Cardiac muscle cell (in vitro differentiated cells and primary cell): ENCODE measurements at places on chromosomes 12 and 14.

GRCh38 chr14:99427632-99428300, 52.9 kb downstream of the SETD3 start:
- no peak for DNase-seq

GRCh38 chr12:125245581-125246557, 180.6 kb downstream of the AACS start:
- DNase-seq: no peak

DNA sequence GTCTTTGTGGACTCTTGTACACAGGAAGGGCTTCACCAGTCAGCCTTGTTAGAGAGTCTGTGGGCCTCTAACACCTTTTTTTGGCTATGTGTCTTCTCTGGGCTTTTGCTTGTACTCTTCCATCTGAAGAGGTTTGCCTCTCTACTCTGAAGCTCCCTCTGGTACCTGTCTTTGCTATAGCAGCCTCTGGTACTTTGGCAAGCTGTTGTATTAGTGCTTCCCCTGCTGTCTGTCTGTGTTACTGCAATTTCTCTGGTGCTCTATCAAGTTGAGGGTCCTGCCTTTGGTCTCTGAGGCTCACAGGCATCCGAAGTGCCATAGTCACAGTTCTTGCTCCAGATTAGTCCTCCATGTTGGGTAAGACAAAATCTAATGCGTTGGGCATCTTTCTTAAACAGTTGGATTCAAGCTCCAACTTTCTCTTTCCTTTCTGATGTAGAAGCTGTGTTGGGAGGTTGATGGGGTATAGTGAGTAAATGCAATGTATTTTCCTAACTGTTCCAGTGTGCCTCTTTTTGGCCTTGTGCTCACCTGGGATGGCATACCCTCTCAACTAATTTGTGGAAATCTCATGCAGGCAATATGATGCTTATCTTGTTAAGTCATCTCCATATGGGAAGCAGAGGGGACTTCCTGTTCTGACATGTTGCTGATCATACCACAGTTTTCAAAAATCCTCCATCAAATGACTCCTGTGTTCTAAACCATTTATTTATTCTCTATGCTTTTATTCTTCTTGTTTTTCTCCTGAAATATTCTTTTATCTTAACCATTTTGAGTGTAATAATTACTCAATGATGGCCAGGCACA, 88.8 kb downstream of the ATF7IP start:
- peak; percentile 70 for DNase-seq

DNA sequence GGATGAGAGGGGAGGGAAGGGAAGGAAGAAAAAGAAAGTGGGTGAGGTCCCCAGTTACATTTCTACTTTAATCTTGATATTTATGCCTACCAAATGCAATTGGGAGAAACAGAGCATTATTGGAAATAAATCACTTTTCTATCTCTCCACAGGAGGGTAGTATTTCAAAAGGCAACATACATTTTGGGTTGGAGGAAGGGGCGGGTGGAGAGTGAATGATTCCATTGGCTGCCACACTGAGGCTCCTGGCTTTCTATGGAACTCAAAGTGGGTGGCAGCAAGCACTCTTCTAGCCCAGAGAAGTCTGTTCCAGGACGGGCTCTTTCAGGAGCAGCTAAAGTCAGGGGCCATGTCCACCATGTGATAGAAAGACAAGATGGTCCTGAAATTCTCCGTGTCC, 441.3 kb downstream of the DAD1 start:
- no peak for DNase-seq

- DNase-seq: peak; percentile 34
These were observed 47.3 kb upstream of the TMED10 start for GRCh38 chr14:75223664-75224154.

- no peak for DNase-seq
These were observed at the start of gene TMEM30B for GRCh38 chr14:61281186-61281947. Gene TMEM30B, minus strand, starts transcription at chr14:61281338. Its CDS starts 191 bp downstream, at chr14:61281147.

- DNase-seq: no peak
These were observed 3.5 kb upstream of the PTPN6 start for GRCh38 chr12:6947615-6948014.

GRCh38 chr12:75097003-75097402, 112.6 kb downstream of the KCNC2 start:
- no peak for DNase-seq

GRCh38 chr14:35202195-35202594, 79.8 kb downstream of the PRORP start:
- no peak for DNase-seq

DNA sequence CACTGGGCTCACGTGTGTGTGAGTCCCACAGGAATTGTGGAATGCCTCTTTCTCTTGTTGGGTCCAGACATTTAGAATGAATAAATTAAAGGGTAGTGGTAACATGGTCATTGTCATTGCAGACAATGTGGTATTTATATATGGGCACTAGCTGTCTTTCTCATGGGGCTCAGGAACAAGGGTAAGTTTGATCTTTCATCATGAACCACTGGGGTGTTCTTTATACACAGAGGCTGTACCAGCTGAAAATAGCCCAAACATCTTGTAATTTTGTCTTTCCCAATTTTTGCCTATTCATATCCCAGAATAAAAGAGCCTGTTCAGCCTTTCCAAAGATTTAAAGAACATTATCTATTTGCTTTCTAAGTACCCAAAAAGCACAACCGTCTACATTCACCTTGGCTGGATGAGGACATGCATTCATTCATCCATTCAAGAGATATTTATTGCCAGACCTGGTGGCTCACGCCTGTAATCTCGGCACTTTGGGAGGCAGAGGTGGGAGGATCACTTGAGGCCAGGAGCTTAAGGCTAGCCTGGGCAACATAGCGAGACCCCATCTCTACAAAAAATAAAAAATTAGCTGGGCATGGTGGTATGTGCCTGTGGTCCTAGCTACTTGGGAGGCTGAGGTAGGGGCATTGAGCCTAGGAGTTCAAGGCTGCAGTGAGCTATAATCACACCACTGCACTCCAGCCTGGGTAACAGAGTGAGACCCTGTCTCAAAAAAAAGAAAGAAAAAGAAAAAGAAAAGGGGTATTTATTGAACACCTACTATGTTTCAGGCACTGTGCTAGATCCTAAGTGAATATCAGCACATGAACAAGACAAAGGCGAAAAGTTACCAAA, 4.4 kb upstream of the FOS start:
- DNase-seq: no peak

DNA sequence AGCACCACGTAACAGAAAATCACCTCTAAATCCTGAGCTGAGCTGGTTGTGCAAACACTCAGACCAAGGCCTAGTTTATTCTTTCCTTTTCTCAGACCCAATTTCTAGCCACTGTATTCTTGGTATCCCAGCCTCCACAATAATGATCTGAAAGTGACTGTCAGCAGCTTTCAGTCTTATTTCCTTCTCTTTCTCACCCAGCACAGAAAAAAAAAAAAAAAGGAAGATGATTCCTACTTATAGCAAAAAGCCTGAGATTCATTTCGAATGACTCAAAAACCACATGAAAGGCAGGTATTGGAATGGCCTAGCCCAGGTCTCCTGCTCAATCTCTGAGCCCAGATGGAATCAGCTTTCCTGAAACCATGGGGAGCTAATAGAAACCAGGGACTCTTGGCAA, 298.6 kb upstream of the PPFIA2 start:
- DNase-seq: no peak

DNA sequence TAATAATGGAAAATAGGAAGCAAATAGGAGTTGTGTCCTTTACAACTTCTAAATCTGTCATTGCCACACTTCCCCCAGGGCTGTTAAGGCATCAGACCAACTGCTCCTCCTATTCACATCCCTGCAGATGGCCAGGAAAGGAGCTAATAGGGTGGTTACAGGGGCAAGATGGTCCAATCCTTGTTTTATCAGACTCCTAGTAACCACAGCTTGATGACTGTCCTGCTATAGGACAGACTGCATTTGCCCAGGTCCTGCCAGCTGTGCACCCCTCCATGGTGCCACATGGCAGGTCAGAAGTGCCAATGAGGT, 10.9 kb upstream of the KRT2 start:
- no peak for DNase-seq

GRCh38 chr14:74612350-74613021, 449 bp upstream of the LTBP2 start:
- DNase-seq: peak; percentile 90

DNA sequence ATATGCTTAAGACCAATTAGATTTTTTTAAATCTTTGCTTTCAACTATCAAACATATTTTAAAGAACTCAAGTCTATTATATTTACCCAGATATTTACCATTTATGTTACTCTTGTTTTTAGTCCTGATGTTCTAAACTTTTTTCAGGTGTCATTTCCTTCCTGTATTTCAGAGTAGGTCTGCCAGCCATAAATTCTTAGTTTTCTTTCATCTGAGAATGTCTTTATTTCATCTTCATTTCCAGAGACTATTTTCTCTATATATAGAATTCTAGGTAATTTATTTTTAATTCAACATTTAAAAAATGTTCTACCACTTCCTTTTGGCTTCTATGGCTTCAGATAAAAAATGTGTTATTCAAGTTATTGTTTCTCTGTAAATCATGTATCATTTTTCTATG, 218.2 kb upstream of the AMIGO2 start:
- no peak for DNase-seq

DNA sequence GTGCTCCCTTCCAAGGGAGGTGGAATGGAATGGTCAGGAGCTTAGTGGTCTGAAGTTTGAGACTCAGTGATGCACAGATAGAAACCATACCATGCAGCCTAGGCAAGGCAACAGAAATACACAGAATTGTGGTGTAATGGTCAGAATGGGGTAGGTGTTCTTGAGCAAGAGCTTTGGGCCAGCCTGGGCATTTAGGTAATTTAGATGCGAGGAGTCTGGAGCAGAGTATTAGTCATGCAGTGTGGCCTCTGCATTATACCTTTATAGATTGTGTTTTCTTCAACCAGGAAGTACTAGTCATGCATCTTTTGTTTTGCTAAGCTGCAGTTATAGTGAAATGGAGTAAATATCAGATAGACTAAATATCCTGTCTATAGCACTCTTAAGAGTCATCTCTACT, 118.3 kb downstream of the DAAM1 start:
- peak; percentile 49 for DNase-seq

- DNase-seq: no peak
These were observed 13.9 kb upstream of the EGLN3 start for GRCh38 chr14:33964599-33965317.

GRCh38 chr14:22518073-22518472, 71.0 kb downstream of the DAD1 start:
- DNase-seq: no peak

- DNase-seq: no peak
These were observed 10.3 kb downstream of the PPHLN1 start for GRCh38 chr12:42336286-42336685.

- DNase-seq: no peak
These were observed 21.3 kb upstream of the BCDIN3D start for GRCh38 chr12:49863946-49864797.

DNA sequence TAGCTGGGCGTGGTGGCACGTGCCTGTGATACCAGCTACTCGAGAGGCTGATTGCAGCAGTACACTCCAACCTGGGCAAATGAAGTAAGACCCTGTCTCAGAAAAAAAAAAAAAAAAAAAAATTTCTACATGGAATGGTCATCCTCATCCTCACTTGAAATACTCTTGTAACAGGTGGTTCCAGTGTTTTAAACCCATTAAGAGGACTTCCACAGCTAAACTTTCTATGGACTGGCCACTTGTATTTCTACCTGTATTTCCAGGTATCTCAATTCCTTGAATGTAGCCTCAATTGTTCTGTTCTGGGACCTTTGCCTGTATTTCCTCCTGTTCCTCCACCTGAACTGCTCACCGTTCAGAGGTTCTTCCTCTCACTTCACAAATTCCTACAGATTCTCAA, 11.8 kb upstream of the PHLDA1 start:
- DNase-seq: no peak
